ENCODE measurements at places on chromosomes 7 and 10. TPM values are rescaled to one million over a fixed set of nuclear protein-coding genes. Genes with fewer than 3 reads are reported as not detected.

C7orf33 gene
- total RNA-seq, result not detected

- no peak for DNase-seq
Observed at GRCh38 chr7:90824386-90825307, 228.5 kb downstream of the CDK14 start.

- no peak for DNase-seq
Observed at GRCh38 chr7:141156407-141156806, 82.5 kb downstream of the TMEM178B start.

TAS2R4 gene
- 1.0 TPM for total RNA-seq

DNA sequence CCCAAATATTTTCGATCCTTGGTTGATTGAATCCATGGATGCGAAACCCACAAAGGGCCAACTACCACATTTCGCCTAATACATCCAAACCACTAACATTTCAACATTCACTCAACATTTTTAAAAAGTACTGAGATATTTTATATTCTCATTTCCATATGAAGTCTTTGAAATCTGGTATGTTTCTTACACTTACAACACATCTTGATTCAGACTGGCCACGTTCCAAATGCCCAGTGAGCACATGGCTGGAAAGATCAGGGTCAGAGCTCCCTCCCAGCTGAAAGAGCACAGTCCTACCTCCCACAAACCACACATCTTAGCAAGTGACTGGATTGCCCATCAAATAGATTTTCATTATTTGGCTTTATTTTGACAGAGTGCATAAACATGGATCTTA is 18.9 kb downstream of the NCAPG2 start:
- DNase-seq, result no peak

DNA sequence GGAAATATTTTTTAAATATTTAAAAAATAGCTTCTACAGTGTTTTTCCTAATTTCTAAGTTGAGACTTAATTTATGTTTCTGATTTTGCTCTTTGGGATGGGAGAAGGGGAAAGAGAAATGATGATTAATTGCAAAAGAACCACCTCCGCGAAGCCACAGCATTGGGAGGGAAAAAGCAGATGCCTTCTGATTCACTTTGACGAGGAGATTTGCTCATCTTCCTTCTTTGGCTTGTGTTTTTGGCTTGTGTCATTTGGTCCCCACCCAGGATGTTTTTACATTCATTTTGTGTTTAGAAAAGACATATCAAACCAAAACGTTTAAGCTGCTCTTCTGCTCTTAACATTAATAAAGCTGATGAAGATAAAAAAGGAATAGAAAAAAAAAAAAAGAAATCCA is 121.7 kb downstream of the MACC1 start:
- DNase-seq, result no peak

- no peak for DNase-seq
Observed at GRCh38 chr10:103479135-103479534, at the start of gene CALHM3. Gene CALHM3 (minus strand): TSS chr10:103479240. CDS start chr10:103479032, 208 bp downstream.

DNA sequence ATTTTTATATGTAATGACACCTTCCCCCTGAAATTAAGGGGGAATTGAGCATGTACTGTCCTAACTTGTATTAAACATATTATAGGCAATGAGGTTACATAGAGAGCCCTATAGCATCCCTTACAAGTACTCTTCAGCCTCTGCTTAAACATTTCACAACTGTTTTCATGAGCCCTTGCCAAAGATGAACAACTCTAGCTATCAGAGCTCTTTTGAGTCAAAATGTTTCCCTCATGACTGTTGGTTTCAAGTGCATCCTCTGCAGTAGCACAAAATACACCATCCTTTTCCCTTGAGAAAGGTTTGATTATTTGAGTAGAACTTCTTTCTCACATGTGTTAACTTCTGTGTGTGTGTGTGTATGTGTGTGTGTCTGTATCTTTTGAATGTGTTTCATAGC is 1157.6 kb upstream of the CELF2 start:
- no peak for DNase-seq

GRCh38 chr10:59279991-59280505 is 82.3 kb downstream of the FAM13C start:
- DNase-seq, result no peak

GRCh38 chr10:5365928-5366327 is 1.2 kb downstream of the UCN3 start:
- DNase-seq, result no peak

RET gene
- 34.7 TPM for total RNA-seq

- peak; percentile 88 for DNase-seq
Observed at GRCh38 chr7:142391191-142391992, 133.5 kb upstream of the PRSS58 start.

DNA sequence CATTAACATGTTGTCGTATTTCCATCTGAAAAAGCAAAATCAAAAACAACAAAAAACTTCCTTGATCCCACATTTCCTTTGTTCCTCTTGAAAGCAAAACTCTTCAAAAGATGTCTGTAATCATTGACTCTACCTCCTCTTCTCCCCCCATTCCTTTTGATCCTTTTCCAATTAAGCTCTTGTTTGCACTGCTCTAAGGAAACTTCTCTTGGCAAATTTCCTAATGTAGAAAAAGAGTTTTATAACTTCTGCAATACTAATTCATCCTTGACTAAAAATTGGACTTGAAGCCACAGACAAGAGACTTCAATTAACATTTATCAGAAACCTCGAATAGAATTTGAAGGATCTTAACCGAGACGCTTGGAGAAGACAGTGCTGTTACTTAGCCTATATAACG is 317.1 kb upstream of the SEMA3C start:
- DNase-seq, result no peak

TEX47 gene
- total RNA-seq, result not detected

ZCCHC24 gene
- total RNA-seq, result 3.0 TPM

- no peak for DNase-seq
Observed at GRCh38 chr7:151429560-151430331, 10.2 kb downstream of the CRYGN start.

DNA sequence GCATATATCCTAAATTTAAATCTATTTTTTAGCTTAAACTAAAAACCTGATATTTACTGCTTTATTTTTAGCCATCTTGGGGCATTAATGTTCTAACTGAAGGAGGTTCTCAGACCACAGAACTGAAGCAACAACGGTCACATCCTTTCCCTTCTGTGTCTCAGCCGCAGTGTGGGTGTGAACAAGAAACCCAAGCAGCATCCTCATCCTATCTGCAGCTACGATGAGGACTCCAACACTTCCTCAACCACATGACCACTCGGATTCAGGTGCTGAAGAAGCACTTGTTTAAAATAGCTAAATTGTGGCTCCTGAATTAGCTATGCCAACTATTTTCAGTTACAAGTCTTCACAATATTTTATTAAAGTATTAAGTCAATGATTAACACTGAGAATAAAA is 5.3 kb downstream of the ESYT2 start:
- no peak for DNase-seq

PDZD7 gene
- 1.5 TPM for total RNA-seq

GRCh38 chr10:47349516-47349915 is 1.4 kb downstream of the RBP3 start:
- DNase-seq, result no peak

GRCh38 chr10:62724465-62724864 is 80.1 kb upstream of the ADO start:
- no peak for DNase-seq

- no peak for DNase-seq
Observed at GRCh38 chr10:85137253-85137652, 808.9 kb downstream of the CCSER2 start.

GRCh38 chr7:136336932-136337331 is 359.8 kb upstream of the MTPN start:
- no peak for DNase-seq

GRCh38 chr10:56298941-56299340 is 62.1 kb downstream of the ZWINT start:
- DNase-seq, result no peak

DNA sequence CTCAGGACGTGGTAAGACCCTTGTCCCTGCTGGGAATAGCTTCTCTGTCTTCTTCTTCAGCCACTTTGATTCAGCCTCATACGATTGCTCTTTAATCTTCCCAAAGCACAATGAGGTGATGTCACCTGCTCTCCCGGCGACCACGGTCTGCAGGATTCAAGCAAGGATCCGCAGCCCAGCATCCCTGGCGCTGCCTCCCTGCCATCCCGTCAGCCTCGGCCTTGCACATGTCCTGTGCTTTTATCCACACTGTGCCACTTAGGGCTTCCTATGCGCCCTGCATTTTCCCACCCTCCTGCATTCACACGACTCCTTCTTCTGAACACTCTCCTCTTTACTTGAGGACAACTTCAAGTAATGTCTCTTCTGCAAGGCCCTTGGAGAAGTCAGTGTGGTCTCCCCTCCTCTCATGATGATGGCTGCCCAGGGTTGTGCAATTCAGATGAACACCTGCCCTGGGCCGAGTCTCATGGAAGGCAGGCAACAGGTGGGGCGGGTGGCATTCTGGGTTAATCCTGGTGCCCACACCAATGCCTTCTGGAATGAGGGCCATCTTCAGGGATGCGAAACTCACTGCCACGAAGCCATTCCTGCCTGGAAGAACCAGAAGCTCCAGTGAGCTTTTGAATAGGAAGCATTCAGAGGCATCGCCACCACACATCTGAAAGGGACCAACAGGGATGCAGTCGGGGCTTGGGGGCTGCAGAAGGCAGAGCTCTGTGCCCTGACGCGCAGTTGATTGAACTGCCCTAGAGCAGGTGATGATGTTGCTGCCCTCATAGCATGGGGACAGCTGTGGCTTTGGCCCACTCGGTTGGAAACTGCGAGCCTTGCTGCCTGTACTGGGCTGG is 287.5 kb downstream of the GLRX3 start:
- DNase-seq, result no peak

- no peak for DNase-seq
Observed at GRCh38 chr7:150665089-150665748, 20.3 kb upstream of the GIMAP2 start.

MGAM2 gene
- total RNA-seq, result not detected

All from glutamatergic neuron (in vitro differentiated cells).